ENCODE measurements at places on chromosomes 2 and 18.

DNA sequence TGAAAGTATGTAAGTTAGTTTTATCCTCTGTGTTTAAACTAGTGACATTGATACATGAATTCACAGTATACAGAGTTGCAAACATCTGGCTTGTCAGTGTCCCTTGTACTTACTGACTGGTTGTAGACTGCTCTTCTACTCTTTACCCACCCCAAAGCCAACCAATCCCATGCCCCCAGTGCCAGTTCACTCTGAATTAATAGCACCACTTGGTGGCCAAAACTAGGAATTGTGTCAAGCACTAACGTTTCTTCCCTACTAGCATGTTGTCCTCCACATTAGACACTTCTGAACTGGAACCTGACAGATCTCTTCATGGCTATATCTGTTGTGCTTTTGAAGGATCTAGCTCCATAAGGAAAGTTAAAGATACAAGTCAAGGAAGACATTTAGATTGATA lies 27.2 kb upstream of the OTX1 start:
- DNase-seq, result no peak

DNA sequence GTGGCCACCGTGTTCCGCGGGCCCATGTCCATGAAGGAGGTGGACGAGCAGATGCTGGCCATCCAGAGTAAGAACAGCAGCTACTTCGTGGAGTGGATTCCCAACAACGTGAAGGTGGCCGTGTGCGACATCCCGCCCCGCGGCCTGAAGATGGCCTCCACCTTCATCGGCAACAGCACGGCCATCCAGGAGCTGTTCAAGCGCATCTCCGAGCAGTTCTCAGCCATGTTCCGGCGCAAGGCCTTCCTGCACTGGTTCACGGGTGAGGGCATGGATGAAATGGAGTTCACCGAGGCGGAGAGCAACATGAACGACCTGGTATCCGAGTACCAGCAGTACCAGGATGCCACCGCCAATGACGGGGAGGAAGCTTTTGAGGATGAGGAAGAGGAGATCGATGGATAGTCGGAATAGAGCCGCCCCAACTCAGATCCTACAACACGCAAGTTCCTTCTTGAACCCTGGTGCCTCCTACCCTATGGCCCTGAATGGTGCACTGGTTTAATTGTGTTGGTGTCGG lies 17.7 kb downstream of the TUBB6 start:
- no peak for DNase-seq

GRCh38 chr18:2881088-2881839 lies 34.5 kb downstream of the EMILIN2 start:
- DNase-seq, result no peak

GRCh38 chr2:105824446-105824845 lies 79.7 kb downstream of the NCK2 start:
- no peak for DNase-seq

DNA sequence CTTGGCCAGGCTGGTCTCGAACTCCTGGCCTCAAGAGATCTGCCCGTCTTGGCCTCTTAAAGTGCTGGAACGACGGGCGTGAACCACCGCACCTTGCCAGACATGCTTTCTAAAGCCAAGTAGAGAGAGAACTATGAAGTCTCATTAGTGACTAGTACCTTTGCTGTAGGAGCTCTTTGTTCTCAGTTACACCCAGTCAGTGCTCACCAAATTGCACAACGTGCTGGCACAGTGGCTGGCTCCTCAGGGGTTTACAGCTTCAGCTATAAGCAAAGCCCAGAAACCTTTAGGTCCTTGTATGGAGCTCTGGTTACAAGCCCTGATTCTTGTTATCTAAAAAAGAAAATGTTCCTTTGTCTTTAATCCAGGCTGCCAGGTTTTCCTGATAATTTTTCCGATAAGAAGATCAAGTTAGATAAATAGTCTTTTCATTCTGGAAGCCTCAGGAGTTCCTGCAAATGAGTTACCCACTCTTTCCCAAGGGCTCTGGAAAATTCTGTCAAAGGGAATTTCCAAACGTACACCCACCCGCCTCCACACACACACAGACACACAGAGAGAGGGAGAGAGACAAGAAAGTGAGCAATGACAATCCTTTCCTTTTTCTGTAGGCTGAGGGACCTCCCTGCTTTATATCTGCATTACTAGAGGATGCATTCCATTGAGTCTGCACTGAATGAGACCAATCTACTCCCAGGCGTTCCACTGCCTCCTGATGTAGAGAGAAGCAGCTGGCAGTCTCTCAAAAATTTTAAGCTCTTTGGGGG lies 100.2 kb upstream of the CSRNP3 start:
- no peak for DNase-seq

DNA sequence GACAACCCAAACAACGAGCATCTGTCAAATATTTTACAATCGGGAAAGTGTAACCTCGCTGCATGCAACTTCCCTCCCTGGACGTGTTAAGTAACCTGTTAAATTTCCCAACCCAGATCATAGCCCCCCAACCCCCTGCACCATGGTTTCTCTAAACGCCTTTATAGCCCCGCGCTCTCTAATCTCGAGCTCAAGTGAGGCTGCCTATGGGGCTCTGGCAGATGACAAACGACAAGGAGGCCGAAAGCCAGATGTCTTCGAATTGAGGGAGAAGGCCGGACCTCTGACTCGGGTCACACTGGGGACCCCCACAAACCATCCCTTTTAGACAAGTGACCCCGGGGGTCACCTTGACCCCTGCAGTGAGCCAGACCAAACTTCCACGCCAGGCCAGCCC lies 526 bp downstream of the COX7A2L start:
- no peak for DNase-seq

GRCh38 chr18:34028324-34028723 lies 196.4 kb downstream of the NOL4 start:
- no peak for DNase-seq

Measured in activated naive CD4-positive, alpha-beta T cell (primary cell).